ENCODE measurements at places on chromosomes 7 and 10.

DNA sequence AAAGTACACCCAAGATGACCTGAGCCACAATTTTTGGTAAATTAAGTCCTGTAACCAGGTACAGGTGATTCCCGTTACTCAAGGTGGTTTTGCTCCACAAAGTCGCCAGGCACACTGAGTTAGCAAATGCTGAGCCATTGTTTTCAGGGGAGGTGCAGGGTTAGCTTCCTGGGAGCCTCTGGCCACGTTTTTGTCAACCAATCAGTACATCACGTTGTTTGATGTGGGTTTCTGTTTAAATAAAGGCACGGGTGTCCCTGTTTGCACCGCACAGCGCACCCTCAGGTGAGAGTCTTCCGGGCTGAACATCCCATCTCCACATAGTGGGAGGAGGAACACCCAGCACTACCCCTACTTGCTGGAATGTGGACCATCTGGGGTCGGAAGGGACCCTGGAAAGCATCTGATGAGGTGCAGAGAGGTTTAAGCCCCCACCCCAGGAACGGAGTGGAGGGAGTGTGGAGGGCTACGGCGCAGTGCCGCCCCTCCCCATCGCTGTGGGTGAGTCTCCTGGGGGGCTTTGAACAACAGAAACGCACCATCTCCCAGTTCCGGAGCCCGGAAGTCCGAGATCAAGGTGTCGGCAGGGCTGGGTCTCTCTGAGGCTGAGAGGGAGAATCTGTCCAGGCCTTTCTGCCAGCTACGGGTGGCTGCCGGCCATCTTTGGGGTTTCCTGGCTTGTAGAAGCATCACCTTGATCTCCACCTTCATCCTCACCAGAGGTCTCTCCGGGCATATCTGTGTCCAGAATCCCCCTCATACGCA, 42.5 kb downstream of the PRKAG2 start:
- no peak for DNase-seq

- DNase-seq: peak; percentile 78
These were observed 435 bp upstream of the PWWP2B start for GRCh38 chr10:132396494-132397035.

DNA sequence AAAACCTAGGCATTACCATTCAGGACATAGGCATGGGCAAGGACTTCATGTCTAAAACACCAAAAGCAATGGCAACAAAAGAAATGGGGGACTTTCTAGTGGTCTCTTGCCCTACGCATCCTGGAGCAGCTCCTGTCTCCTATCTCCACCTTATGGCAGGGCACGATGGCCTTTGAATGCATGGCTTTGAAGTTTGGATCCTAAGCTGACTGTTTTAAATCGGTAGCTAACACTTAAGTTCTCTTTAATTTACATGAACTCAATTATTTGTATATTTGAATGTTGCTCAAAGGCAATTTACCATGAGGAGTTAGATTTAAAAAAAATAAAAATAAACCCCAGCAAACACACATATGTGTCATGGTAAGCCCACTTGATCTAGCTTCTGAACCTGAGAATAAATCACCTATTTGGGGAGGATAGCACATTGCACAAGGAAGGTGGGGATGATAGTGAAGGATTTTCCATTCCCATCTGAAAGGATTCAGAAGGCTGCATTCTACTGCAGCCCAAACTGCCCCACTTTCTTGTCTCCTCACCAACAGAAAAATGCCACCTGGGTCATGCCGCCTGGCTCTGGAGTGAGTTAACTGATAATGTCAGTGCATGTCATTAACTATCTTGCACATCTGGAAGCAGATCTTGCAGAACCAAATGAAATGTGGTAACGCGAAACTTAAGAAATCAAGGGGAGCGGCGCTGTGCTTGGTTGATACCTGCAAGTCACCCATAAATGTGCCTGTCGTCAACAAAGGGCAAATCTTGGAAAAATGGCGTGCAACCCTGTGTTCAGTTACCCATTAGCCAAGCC, 12.4 kb downstream of the KLF6 start:
- DNase-seq: no peak

GRCh38 chr10:74437822-74438221, 286.8 kb downstream of the ADK start:
- no peak for DNase-seq

DNA sequence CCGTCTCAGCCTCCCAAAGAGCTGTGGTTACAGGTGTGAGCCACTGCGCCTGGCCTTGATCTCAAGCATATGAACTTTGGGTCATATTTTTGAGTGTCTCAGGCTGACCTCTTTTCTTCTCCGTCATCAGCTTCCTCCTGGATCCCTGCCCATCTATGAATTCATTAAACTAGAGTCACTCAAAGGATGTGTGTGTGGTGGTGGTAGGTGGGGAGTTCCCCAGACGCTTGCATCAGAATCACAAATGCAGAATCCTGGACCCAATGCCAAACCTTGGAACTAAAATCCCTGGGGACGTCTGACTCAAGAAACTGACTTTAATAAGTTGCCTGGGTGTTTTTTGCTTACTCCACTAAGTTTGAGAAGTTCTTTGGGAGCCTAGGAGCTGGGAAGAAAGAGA, 6.7 kb upstream of the CREB5 start:
- no peak for DNase-seq

GRCh38 chr7:132249256-132249971, 326.9 kb downstream of the PLXNA4 start:
- DNase-seq: peak; percentile 51

GRCh38 chr10:70093335-70093944, 39.2 kb downstream of the AIFM2 start:
- no peak for DNase-seq

DNA sequence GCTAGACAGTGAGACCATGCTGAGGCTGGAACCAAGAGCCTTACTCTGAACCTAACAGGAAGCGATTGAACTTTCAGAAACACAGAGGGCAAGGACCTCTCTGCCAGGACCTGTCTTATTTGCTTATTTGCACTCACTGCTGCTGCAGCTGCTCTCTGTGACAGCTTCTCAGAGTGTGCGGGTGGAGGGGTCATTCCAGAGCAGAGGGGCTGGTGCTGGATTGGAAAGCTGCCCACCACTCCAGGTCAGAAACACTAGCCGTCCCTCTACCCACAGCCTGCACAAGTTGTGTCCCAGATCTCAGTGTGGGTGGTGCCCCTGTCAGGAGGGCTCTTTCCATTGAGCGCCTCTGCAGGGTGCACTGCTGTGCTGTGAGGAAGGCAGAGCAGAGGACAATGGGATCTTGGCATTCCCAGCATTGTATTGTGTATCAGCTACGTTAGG, 126.2 kb downstream of the CCNY start:
- DNase-seq: no peak

- DNase-seq: no peak
These were observed 19.0 kb upstream of the CPN1 start for GRCh38 chr10:100100651-100101184.

- no peak for DNase-seq
These were observed 117.7 kb upstream of the PTPRZ1 start for GRCh38 chr7:121755286-121755685.

GRCh38 chr7:94389381-94389780, 5.3 kb upstream of the COL1A2 start:
- no peak for DNase-seq

- no peak for DNase-seq
These were observed 37.6 kb upstream of the TCF7L2 start for GRCh38 chr10:112912410-112912928.

- no peak for DNase-seq
These were observed 89.0 kb upstream of the GATA3 start for GRCh38 chr10:7965457-7965856.

- DNase-seq: no peak
These were observed 26.7 kb downstream of the TMEM273 start for GRCh38 chr10:49161411-49161997.

DNA sequence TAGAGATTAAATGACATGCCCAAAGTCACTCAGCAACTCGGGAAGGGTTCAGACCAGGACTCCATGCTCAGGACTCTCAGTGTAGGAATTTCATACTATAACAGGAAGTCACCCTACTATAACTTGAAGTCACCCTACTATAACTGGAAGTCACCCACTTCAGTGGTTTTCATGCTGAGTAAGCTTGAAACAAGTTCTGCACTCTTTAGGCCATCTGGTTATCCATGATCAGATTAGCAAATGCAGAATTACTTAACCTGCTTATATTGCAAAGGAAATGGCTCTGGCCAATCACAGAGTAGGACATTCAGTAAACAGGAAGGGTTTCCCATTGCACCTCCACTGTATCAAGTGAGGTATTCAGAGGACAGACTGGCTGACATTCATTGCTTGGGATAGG, 1240.4 kb downstream of the GATA3 start:
- DNase-seq: no peak

DNA sequence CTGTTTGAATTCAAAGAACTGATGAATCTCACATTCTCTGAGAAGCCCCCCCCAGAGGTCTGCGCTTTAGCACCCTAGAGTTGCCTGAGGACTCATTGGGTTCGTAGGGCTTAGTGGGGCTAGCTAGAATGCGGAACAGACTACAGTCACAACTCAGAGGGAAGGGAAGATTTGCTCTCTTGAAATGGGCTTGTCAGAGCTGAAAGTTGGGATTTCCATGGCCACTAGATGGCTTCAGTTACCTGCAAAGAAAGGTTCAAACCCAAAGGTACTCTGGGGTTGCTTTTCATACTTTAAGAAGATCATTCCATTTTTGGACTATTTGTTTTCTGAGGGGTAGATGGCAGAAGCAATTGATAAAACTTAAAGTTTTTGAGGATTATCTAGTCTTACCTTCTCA, 205.0 kb downstream of the BBS9 start:
- DNase-seq: no peak

Data from left colon (tissue), 2 donors.